ENCODE measurements at places on chromosomes 3 and 15.

DNA sequence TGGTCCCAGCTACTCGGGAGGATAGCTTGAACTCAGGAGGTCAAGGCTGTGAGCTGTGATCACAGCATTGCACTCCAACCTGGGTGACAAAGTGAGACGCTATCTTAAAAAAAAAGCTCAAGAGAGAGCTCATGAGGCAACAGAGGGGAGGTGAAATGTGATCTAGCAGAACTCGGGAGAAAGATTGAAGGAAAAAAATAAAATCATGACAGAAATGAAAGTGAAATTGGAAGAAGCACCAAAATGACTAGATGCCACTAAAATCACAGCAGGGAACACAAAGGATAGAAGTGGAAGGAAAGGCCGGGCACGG lies 109.4 kb upstream of the BNIP2 start:
- no peak for DNase-seq

DNA sequence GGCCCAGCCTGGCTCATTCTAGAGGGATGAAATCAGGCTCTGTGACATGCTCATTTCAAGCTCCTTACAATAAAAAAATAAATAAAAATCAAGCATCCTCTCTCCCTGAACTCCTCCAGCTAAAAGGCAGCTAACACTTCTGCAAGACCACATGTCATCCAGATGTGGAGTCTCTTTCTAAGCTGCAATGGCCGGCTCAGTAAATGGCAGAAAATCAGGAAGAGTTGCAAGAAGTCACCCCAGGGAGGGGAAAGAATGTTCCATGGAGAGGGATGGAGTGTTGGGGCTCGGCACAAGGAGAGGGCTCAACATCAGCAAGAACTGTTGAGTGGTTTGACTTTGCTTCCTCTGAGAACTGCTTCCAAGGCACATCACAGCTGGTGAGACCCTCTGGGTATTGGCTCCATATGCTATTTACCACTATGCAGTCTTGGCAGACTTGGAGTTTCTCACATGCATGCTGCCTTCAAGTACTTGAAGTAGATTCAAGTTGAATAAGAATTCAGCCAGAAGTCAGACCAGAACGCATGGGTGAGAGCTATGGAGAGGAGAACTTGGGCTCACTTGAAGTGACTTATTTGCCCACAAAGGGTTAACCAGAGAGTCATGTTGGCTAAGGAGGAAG lies 689.0 kb downstream of the NTRK3 start:
- DNase-seq: no peak

- no peak for DNase-seq
These were observed 61.9 kb downstream of the PTPN9 start for GRCh38 chr15:75517233-75517632.

GRCh38 chr3:127990051-127990450 lies 62.2 kb upstream of the SEC61A1 start:
- DNase-seq: no peak

- DNase-seq: no peak
These were observed 2.6 kb upstream of the LYSMD4 start for GRCh38 chr15:99735868-99736267.

- no peak for DNase-seq
These were observed 90.9 kb downstream of the SEC22A start for GRCh38 chr3:123292321-123293310.

DNA sequence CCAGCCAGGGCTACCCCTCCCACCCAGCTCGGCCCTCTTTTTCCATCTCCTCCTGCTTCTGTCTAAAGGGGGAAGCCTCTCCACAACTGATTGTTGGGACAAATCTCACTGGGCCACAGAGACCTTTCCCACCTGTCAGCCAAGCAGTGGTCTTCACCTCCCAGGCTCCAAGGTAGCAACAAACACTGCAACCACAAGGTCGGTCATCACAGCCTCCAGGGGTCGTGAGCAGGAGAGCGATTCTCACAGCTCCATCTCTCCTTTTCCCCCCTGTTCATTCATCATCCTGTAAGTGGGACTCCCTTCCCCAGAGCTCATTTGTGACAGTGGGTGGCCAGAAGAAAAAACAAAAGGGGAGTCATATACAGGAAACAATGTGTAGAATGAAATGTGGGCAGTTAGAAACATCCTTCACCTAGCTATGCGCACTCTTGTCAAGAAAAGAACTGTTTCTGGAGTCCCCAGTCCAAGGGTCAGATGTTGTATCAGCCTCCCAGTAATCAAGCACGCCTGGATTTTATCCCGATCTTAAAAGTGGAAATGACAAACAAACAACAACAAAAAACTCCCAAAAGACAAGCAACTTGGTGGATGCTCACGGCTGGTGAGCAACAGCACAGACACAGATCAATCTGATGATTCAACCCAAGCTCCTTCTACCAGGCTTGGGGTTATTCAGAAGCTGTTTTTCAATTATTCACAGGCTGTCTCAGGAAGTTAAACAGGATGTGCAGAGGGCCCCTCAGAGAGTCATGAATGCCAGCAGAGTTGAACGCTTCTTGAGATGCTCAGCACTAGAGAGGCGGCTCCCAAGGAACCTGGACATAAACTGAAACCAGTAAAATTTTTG lies 22.4 kb downstream of the LYZL4 start:
- no peak for DNase-seq

DNA sequence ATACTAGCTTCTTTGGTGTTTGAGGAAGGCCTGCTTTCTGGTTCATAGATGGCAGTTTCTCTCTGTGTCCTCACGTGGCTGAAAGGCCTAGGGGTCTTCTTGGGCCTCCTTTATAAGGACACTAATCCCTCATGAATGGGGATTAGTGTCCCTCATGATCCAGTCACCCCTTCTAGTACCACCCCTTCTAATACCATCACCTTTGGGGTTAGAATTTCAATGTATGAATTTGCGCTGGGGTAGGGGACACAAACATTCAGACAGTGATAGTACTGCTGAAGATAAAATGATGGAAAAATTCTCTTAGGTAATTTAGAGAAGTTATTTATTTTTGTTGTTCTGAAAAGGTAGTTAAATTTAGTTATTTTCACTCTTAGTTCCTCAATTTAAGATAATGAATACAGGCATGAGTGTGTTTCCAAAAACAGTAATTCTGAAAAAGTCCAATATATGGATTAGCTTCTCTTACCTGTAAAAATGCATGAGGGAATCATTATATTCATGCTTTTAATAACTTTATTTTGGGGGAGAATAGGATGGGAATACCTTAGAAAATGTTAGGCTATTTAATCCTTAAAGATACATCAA lies 103.6 kb downstream of the FNDC3B start:
- DNase-seq: no peak

- no peak for DNase-seq
These were observed 39.3 kb downstream of the GLB1 start for GRCh38 chr3:33057320-33058298.
